ENCODE measurements at places on chromosomes 16 and 17.
A peak's percentile ranks its signal among the peaks of the same experiment; 100 is the strongest.

DNA sequence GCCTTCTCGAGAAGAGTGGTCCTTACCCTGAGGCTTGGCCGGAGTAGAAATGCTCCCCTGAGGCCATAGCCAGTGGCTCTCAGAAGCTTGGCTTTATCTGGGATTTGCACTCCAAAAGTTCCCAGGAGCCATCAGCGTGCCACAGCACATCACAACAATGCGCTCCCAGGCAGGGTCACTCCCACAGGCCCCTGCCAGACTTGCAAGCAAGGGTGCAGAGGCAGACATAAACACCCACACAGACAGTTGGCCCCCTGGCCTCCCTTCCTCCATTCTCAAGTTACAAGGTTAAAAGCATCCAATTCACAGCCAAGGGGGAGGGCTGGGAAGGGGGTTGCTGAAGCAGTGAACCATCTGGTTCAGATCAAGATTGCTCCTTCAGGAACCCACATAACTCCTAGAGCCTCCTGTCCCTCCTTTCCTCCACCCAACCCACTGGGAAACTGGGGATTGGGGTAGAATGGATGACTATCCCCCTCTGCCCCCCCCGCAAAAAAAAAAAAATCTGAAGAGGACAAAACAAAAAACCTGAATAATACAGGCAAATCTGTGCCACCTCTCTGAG, 1.8 kb downstream of the ST3GAL2 start:
- DNase-seq: peak; percentile 98

DNA sequence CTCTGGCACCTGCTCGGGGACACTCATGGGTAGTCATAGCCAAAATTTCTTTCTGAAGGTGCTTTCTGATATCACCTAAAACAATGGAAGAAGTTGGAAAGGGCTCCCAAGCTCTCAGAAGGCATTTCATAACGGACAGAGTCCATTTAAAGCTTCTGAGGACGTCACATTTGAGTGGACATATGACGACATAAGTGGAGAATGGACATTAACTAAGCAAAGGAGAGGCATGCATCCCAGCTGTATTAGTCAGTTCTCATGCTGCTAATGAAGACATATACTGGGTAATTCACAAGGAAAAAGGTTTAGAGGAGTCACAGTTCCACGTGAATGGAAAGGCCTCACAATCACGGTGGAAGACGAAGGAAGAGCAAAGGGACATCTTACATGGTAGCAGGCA, 260.2 kb upstream of the DYNLRB2 start:
- no peak for DNase-seq

DNA sequence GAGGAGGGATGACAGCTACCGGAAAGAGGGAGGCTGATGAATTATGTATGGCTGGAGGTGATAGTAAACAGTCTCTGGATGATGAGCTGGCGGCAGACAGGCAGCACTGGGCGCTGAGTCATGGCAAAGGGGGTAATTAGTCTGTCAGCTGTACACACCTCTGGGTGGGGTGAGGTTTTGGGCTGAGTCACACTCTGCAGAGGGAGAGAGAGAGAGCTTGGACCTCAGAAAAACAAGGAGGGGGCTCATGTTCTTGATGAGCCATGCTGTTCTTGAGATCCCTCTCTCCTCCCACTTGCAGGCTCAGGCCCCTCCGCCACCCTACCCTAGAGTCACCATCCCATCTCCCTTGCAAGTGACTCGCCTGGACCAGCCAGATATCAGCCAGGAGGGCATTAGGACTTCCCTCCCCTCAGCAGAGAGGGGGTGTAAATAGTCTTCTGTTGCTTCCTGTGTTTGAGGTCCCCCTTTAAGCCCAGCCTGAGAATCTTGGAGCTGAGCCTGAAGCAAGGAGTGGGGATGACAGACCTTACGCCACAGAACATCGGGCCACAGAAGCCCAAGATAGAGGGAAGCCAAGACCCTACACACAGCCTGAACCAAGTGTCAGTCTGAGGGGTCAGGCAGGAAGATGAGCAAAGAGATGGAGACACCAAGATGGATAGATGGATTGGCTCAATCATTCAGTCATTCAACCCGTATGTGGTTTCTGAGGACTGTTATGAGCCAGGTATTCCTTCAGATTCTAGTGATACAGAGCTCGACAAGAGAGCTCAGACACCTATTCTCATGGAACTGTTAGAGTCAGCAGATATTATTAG, 383.2 kb upstream of the CCL2 start:
- no peak for DNase-seq

- no peak for DNase-seq
Observed at GRCh38 chr17:8018436-8018835, 16.0 kb downstream of the GUCY2D start.

DNA sequence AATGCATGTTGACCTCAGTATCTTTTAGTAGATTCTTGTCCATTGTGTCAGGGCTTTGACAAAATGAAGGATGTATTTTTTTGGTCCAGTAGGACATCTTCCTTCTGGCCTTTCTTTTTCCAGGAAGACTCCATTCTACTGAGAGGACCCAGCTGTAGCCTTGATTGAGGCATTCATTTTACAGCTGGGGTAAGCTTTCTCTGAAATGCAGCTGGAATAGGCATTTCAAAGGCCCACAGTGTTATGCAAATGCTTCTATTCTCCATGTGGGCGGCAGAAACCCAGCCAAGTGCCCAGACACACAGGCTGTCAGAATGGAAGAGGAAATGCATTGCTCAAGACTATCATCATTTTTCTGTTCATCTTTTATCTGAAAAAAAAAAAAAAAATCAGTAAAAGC, 629.0 kb upstream of the CDH8 start:
- no peak for DNase-seq

DNA sequence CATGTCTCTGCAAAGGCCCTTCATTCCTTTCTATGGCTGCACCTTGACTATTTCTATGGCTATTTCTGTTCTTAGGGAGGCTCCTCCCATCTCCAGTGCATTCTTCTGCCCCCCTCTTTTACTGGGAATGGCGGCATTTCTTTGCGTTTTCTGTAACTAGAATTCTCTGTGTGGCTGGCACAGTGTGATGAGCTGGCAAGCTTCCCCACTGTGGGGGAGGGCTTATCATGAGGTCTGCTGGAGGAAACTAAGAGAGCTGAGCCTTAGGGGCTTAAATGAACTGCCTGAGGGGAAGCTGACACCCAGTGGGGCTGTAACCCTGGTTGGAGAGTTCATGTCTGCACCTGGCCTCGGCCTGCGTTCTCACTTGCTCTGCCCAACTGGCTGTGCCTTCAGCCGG, 1.5 kb upstream of the CARD14 start:
- no peak for DNase-seq

DNA sequence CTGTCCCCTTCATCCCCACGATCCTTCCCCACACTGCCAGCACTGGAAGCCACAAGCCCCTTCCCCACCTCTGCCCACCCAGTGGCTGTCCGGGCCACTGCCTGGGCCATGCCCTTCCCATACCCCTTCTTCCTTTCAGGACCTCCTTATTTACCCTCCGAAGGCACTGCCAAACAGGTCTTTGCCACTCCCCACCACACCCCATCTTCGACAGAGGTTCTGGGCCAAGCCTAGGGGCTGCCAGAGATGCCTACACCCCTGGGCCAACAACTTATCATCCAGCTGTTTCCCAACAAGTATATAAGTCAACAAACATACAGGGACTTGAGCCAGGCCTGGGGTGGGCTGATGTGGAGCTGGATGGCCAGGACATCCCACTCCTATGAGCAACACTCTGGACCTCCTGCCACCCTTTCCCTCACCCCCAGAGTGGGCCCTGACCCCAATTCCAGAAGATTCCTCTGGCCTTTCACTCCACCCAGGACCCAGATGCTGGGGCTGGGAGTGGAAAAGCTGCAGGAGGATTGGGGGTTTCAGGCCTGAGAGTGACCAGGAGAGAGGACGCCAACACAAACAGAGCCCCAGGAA, 1.5 kb upstream of the PPP1R1B start:
- no peak for DNase-seq

- DNase-seq: no peak
Observed at GRCh38 chr17:73639932-73640331, 4.3 kb downstream of the SDK2 start.

DNA sequence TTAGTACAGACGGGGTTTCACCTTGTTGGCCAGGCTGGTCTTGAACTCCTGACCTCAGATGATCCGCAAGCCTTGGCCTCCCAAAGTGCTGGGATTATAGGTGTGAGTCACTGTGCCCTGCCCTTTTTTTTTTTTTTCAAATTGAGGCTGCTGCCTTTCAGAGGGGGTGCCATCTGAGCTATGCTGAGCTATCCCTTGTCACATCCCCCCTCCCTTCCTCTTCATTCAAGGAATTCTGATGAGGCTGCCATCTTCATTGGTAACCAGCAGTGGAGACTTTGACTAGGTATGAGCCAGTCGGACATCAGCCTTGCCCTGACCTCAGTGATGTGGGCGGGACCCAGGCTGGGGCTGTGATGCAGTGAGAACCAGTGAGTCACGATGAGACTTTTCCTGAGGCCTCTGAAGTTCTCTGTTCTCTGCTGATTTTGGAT, 24.4 kb upstream of the GPT2 start:
- no peak for DNase-seq

DNA sequence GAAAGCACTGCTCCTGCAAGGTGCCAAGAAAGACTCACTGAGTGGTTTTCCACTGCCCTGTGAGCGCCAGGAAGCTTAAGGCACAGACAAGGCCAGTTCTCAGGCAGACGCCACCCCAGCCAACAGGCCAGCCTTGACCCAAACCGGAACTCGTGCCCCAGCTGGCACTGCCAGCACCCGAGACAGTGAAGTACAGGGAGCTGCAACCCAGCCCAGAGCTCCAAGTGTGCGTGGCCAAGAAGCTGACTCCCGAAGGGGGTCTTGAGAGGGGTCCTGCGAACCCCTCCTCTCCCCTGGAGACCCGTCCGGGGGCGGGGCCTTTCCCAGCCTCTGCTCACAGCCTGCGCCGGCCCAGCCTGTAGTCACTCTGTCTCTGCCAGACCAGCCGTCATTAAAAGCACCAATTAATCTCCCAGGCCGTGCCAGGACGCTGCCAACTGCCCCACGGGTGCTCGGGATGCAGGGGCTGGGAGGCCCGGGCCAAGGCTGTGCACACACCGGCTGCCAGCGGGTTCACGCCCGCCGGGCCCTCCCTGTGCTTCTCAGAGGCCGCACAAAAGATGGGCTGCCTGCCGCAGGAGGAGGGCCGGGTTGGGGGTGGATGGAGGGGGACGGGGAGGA, 4.4 kb upstream of the SOX8 start:
- DNase-seq: no peak

- no peak for DNase-seq
Observed at GRCh38 chr16:22316411-22316811, 19.2 kb downstream of the POLR3E start.

GRCh38 chr16:72199761-72200337, 27.9 kb upstream of the PMFBP1 start:
- DNase-seq: no peak

DNA sequence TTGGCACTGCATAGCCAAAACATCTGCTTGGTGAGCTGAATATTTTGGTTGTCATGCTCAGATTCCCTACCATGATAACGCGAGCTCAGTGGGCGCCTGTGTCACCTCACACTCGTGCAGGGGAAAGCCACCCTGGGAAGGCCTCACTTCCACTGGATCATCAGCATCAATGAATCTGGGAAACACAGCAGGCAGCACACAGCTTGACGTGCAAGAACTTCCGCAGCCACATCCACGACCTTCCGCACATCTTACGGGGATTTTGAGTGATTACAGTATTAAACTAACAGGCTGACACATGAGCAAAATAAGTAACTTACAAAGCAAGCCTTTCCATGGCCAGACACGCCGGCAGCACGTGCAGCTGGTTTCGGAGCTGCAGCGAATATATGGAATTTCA, 54.7 kb upstream of the FOXF1 start:
- DNase-seq: no peak

DNA sequence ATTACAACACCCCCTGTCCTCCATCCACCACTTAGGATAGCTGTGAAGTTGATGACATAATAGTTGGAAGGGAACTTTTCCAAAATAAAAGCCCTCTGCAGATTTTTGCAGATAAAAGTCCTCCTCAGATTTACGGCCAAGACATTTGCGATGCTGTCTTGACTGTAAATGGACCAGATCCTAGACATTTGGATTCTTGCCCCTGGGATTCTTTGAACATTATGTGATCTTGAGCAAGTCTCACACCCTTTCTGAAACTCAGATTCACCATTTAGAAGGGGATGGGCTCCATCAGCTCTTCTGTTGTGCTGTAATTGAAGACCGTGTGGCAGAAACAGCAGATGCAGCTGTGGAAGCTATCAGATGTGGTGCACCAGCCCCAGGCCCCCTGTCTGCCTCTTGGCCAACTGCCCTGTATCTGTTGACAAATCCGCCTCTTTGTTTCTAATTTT, 153.9 kb upstream of the CACNG3 start:
- no peak for DNase-seq

DNA sequence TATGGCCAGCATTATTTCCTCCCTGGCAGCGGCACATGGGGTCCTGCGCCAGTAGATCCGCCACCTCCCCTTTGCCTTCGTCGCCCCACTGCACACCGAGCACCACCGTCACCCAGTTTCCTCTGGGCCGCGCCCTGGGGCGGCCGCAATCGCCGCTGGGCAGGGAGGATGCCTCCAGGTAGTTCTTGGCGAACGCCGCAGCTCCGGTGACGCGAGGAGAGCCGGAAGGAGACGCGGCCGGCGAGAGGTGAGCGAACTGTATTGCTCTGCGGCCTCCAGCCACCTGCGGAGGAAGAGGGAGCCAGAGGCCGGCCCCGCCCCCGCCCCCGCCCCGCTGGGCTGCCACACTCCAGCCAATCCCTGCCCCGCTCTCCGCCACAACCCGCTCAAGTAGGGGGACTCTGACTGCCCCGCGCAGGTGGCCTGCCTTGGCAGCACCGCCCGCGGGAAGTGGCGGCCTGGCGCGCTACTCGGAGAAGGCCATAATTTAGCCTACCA, 11.8 kb upstream of the SLFN13 start:
- DNase-seq: peak; percentile 3

Data from NCI-H2171 treated with DMSO at 0.1 percent for 48 hours (cell line).